Activated naive CD8-positive, alpha-beta T cell treated with anti-CD3 and anti-CD28 coated beads for 36 hours (primary cell): ENCODE measurements at places on chromosomes 3 and 15. TPM values are rescaled to one million over a fixed set of nuclear protein-coding genes. Genes with fewer than 3 reads are reported as not detected.

The TMOD2 gene
- 4.8 TPM for total RNA-seq

The MOBP gene
- not detected for total RNA-seq

The MBD4 gene
- total RNA-seq: 48.2 TPM

The GPR62 gene
- not detected for total RNA-seq

The TMEM212 gene
- not detected for total RNA-seq

The UBA7 gene
- 65.1 TPM for total RNA-seq

The SPATA12 gene
- not detected for total RNA-seq

The KBTBD13 gene
- total RNA-seq: not detected

DNA sequence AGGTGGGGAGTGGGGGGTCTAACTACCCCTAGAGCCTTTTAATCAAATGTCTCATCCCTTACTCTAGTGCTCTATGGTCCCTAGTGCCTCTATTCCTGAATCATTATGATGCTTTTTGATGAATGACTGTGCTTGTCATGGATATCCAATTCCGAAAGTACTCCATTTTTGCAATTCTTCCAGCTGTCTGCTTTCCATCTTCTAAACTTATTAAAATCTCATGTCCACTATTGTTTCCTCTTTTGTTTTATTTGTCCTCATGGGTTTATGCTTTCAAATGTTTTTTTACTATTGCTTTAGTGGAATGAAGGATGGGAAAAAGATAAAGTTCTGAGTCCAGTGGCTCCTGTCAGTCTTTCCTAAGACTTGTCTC is 77.2 kb upstream of the KCNMB2 start:
- no peak overlapping the region for H3K27ac ChIP-seq
- H3K36me3 ChIP-seq: no peaks in the 10 kb centered on the region
- H3K4me3 ChIP-seq: no peak overlapping the region
- H3K27me3 ChIP-seq: peaks cover 29% of the 10 kb centered on the region
- no peak for DNase-seq

DNA sequence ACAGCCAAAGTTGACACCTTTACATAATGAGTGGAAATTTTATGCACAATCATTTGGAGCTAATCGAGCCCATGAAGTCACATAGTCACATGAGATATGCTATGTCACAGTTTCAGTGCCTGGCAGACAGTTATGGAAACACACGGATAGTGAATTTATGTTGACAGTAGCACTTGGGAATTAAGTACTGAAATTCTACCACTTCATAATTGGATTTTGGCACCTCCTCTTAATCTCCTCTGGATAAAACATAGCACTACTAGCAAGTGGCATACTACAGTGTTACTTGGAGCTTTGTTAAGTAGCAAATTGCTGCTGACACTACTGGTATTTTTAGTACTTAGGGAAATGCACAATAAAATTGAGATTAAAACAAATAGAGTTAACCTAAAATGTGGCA is 1679.4 kb downstream of the OTOL1 start:
- no peaks in the 10 kb centered on the region for H3K27me3 ChIP-seq
- no peak for DNase-seq

GRCh38 chr3:194259982-194260766 is 91.0 kb downstream of the CPN2 start:
- no peak overlapping the region for H3K4me3 ChIP-seq
- DNase-seq: no peak
- H3K36me3 ChIP-seq: no peaks in the 10 kb centered on the region

DNA sequence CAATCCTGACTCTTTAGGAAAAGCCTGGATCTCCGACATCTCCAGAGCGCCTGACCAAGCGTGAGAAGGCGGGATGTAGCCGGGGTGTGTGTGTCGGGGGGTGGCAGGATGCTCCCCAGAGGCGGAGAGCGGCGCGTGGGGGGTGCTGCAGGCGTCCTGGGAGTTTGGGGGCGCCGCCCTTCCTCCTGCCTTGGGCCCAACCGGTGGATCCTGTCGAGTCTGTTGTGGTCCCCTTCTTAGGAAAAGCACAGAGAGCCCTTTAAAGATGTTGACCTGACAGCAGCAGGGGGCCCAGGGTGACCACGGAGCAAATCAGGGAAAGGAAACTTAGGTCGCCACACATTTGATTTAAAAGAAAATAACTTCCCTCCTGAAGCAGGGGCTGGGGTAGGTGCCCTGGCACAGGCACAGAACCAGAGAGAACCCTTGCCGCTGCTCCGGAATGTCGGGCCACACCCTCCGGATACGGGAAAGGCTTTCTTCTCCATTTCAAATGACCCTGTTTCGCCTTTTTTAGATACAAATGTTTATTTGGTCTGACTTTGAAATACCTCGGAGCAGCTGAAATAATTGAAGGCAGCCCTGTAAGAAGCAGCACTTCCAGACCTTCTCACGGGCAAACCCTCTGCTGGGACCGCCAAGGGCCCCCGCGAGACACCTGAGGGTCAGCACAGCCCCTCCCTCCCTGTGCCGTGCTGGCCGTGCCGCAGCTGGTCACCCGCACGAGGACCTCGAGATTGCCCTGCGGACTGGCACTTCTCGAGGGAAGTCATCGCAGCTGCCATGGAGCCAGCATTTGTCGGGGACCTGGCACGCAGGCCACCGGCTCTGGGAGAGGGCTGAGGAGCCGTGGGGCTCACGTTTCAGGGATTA is 102.9 kb upstream of the KLF13 start:
- no peak overlapping the region for H3K27ac ChIP-seq
- no peaks in the 10 kb centered on the region for H3K36me3 ChIP-seq
- H3K27me3 ChIP-seq: no peaks in the 10 kb centered on the region
- H3K4me3 ChIP-seq: no peak overlapping the region
- no peak for DNase-seq

- no peak overlapping the region for H3K27ac ChIP-seq
- H3K4me1 ChIP-seq: peaks cover 25% of the 10 kb centered on the region
- H3K36me3 ChIP-seq: peaks cover 16% of the 10 kb centered on the region
- H3K27me3 ChIP-seq: no peaks in the 10 kb centered on the region
- no peak for DNase-seq
These were observed 76.7 kb downstream of the AAGAB start for GRCh38 chr15:67177752-67178151.

DNA sequence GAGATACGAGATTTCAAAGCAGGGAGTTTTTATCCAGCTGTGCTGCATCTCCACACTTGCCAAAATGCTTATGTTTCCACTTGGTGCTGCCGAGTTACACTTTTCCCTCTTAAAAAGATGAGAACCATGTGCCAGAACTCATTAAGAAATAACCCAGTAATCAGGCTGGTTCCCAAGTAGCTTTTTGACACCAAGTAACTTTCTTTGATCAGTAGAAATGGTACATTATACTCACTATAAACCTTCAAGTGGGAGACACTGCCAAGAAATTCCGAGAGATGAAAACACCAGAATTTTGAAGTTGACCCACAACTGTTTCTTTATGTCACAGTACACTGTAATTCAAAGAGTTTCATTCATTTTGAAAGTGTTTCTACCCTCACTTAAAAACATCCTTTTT is 164.6 kb upstream of the CCDC54 start:
- peaks cover 3% of the 10 kb centered on the region for H3K4me1 ChIP-seq
- H3K27ac ChIP-seq: no peak overlapping the region
- no peak overlapping the region for H3K4me3 ChIP-seq
- H3K27me3 ChIP-seq: peaks cover 9% of the 10 kb centered on the region
- DNase-seq: no peak
- H3K36me3 ChIP-seq: no peaks in the 10 kb centered on the region

GRCh38 chr3:23667536-23668429 is 138.0 kb upstream of the UBE2E1 start:
- H3K4me1 ChIP-seq: no peaks in the 10 kb centered on the region
- no peak overlapping the region for H3K4me3 ChIP-seq
- H3K36me3 ChIP-seq: no peaks in the 10 kb centered on the region

GRCh38 chr3:15805756-15806266 is 8.0 kb upstream of the ANKRD28 start:
- H3K27me3 ChIP-seq: no peaks in the 10 kb centered on the region
- H3K4me1 ChIP-seq: peaks cover 54% of the 10 kb centered on the region
- no peak overlapping the region for H3K27ac ChIP-seq
